Naive thymus-derived CD4-positive, alpha-beta T cell (primary cell): ENCODE measurements at places on chromosomes 3 and 15.

GRCh38 chr15:77500989-77501388, 80.3 kb downstream of the HMG20A start:
- no peak for DNase-seq

DNA sequence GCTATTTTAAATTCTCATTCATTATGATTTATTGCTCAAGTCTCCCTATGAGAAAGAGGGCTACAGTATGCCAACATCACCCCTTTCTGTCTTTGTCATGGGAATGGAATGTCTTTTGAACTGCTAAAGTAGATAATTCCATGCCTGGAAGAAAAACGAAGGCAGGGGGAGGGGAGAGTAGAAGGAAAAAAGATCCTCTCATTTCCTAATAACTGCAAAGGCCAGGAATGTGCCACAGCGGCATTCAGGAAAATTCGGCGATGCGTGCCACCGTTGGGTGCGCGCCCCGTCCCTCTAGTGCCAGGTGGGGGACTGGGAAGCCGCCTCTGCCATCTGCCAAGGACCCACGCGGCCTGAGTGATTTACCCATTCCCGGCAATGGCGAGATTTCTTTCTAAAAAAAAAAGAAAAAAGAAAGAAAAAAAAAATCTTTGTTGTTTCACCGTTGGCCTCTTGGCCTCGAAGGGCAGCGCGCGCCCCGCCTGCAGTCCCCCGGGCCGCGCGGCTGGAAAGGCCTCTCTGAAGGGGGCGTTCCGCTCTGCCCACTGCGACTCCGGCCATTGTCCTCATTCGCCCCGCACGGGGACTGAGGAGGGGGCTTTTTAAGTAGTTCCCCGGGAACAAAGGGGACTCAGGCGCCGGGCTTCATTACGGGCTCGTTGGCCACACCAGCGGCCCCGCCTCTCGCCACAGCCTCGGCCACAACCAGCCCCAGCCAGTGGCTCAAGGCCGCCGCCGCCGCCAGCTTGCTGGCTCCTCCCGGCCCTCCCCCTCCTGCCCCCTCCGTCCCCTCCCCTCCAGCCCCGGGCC, 54.5 kb downstream of the CPN2 start:
- DNase-seq = no peak

GRCh38 chr15:27928386-27928785, 170.7 kb downstream of the OCA2 start:
- no peak for DNase-seq

GRCh38 chr3:102054543-102055080, 205.3 kb downstream of the NFKBIZ start:
- no peak for DNase-seq

DNA sequence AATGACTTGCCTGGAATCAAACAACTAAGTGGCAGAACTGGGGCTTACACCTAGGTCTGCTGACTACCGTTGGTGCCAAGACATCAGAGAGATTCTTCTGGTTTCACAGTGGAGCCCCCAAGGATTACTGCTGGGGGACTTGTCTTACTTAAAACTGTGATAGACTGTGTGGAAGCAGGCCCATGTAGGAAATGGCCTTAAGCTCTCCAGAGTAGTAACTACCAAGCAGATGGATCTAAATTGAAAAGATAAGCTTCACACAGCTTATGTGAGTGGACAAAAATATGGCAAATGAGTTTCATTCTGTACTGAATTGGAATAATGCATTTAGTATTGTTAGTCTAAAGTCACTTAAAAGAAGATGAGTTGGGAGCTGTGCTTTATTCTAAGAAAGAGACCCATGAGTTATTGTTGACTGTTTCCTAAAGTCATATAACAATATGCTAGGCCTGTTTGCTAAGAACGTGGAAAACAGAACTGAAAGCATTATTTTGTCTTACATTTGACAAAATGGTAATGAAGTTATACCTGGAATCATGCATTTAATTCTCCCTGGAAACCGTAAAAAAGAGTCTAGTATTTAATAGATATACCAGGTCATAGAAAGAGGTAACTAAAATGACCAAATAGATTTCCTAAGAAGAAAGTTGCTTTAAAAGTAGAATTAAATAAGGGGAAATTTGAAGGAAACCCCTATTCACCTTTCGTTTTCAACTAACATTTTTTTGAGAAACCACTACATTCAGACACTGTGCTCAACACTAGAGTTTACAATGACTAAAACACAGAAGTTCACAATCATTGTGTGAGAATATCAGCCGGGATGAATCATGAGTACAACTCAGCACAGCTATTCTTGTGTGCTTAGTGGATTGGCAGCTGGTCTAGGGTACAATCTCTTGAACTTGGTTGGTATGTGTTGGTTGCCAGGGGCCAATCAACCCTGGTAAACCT, 13.0 kb upstream of the MAPK6 start:
- DNase-seq = no peak

- no peak for DNase-seq
These were observed 288.9 kb upstream of the C2CD4B start for GRCh38 chr15:62453981-62454380.

- no peak for DNase-seq
These were observed 32.2 kb downstream of the HGD start for GRCh38 chr3:120649830-120650233.

- no peak for DNase-seq
These were observed 174.9 kb upstream of the SEMA6D start for GRCh38 chr15:47542312-47542989.

- DNase-seq = no peak
These were observed 23.4 kb upstream of the CHCHD6 start for GRCh38 chr3:126680667-126681055.

DNA sequence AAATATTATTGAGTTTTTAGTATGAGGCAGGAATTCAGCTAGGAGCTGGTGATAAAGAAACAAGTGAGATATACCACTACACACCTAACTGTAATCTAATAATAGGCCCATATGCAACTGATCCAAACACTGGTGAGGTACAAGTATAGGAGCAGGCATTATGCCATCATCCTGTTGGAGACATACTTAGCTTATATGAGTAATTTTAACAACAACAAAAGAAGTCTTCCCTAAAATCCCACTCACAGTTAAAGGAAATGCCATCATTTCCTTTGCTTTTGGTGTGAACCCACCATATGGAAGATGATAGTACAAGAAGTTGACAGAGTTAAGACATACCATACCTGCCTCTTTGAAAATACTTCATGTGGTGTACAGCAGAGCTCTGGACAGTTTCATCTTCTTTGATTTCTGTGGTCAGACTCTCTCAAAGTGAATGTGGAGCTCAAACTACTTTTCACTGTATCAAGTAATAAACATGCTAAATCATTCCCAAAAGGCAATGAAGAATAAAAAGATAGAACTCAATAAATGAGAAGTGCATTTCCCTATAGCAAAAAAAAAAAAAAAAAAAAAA, 85.5 kb downstream of the CD200R1L start:
- no peak for DNase-seq

GRCh38 chr3:71515636-71516365, 67.7 kb downstream of the FOXP1 start:
- DNase-seq = no peak
